Caco-2 (cell line): ENCODE measurements at places on chromosomes 2 and 18. TPM values are rescaled to one million over a fixed set of nuclear protein-coding genes. Genes with fewer than 3 reads are reported as not detected.
A peak's percentile ranks its signal among the peaks of the same experiment; 100 is the strongest.

DNA sequence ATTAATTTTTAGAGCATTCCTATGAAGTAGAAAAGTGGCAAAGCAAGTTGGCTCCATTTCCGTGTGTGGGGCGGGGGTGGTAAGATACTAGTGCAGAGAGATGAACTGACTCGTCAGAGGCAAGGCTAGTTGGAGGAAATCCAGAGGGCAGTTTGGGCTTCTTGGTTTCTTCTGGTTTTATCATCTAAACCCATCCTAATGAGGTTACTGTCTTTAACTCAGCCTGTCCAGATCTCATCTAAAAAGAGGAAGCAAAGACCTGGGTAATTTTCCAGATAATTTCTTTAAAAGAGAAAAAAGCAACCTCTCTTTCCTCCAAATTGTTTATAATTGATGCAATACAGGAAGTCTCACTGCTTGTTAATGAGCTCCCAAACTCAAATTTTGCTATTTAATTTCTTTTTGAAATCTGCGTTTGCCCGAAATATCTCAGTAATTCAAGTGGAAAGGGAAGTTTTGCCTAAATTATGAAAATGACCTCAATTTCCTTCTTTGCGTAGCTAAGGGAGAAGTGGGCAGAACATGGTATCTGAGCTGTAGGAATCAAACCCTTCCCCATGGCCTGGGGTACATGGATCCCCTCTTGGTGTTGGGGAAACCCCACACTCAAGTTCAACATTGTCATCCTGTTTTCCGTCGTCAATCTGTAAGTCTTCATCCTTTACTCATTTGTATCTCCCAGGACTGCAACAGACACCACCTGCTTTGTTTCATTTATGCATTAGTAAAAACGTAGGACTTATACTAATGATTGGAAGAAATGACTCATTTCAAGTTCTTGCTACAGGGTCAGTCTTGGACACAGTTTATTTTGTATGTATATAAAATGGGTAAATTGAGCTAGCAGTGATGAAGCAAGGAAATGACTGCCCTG, 89.1 kb upstream of the KLF7 start:
- H3K36me3 ChIP-seq, result no peaks in the 10 kb centered on the region
- DNase-seq, result no peak
- H3K27ac ChIP-seq, result no peak overlapping the region
- H3K4me3 ChIP-seq, result no peak overlapping the region
- H3K4me1 ChIP-seq, result peaks cover 19% of the 10 kb centered on the region

DNA sequence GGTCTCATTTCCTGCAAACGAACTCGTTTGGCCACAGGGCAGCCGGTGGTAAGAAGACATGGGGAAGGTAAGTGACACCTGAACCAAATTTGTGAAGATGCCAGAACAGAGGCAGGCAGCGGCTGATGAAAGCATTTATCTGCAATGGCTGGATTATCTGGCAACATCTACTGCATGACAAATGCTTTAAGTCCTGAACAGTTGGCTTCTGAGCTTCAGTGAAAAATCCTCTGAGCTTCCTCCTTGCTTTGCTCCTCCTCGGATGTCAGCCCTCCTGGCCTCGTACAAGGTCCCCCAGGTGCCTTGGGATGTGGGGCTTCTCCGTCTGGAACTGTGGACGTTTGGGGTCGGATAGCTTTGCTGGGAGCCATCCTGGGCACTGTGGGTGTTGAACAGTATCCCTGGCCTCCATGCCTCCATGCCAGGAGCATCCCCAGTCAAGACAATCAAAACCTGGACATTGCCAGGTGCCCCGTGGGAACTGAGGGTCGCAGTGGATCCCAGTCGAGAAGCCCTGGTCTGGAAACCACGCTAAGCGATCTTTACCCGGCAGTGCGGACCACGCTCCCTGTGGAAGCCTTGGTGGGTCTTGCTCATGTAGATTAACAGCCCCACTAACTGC, 49.3 kb downstream of the KCNG2 start:
- no peak for DNase-seq
- no peaks in the 10 kb centered on the region for H3K36me3 ChIP-seq
- H3K27me3 ChIP-seq, result no peaks in the 10 kb centered on the region
- no peak overlapping the region for H3K4me3 ChIP-seq
- H3K27ac ChIP-seq, result no peak overlapping the region
- no peaks in the 10 kb centered on the region for H3K4me1 ChIP-seq

- peak overlapping the region; percentile 87 for H3K4me3 ChIP-seq
- H3K4me1 ChIP-seq, result peaks cover 48% of the 10 kb centered on the region
- peak; percentile 83 for DNase-seq
- no peaks in the 10 kb centered on the region for H3K27me3 ChIP-seq
Measured at GRCh38 chr2:55049043-55049820, 1.0 kb downstream of the RTN4 start.

GRCh38 chr2:148756292-148756975, 111.9 kb downstream of the EPC2 start:
- no peaks in the 10 kb centered on the region; the same call in 1 of the 2 replicates for H3K4me1 ChIP-seq
- H3K27me3 ChIP-seq, result no peaks in the 10 kb centered on the region
- DNase-seq, result no peak
- no peaks in the 10 kb centered on the region for H3K36me3 ChIP-seq
- H3K27ac ChIP-seq, result no peak overlapping the region

DNA sequence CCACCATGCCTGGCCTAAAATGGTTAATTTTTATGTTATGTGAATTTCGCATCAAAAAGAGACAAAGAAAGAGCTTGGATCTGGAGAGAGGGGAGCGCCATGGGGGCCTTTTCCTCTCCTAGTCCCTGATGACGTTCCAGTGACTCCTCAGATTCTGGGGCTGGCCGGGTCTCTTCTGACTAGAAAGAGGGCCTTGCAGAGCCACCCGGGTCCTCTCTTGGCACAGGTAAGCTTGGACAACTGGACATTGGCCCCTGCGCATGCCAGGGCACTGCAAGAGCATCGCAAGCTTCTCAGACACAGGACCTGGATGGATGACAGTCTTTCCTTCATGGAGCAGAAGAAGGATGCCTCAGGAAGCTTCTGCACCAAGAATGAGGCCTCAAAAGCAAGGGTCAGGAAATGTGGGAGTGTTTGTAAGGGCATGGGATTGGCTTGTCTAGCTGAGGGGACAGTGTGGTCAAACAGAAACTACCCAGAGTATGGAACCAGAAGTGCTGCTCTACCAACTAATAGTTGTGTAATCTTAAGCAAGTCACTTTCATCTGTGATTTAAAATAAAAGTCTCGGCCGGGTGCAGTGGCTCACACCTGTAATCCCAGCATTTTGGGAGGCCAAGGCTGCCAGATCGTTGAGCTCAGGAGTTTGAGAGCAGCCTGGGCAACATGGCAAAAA, 35.2 kb downstream of the FOSL2 start:
- H3K27me3 ChIP-seq, result no peaks in the 10 kb centered on the region
- no peak overlapping the region for H3K4me3 ChIP-seq
- no peaks in the 10 kb centered on the region for H3K4me1 ChIP-seq
- no peaks in the 10 kb centered on the region for H3K36me3 ChIP-seq
- H3K27ac ChIP-seq, result no peak overlapping the region

DNA sequence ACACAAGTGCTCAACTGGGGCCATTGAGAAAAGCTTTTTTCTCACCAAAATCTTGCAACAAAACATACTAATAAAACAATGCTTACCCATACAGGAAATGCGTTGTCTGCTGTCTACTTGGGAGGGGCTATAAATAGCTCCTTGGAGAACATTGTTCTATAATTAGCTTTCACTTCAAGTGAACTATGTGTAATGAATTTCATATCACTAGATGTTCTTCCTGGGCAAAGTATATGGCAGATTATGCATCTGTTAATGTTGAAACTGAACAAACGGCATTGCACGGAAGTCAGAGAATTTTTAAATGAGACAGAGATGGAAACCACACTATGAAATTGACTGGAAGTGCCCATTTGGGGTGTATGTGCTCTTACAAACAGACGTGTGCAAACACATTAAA, 6.4 kb upstream of the NPAS2 start:
- H3K4me3 ChIP-seq, result no peak overlapping the region
- no peaks in the 10 kb centered on the region for H3K36me3 ChIP-seq
- no peaks in the 10 kb centered on the region; the same call in 1 of the 2 replicates for H3K27me3 ChIP-seq

DNA sequence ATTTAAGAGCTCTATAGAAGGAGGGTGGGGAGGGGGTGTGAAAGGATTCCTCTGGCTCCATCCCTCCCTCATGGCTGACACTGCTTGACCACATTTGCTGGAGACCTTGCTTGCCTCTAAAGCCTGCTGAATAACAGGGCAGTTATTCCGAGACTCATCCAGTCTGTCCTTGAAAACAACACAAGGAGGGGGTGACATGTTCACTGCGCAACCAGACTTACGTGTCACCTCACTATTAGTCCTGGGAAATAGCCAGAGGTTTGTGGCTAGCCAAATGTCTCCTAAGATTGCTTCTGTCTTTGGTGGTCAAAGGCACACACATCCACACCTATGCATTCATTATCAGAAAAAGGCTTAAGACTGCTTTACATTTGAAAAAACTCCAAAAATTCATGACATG, 256.2 kb upstream of the SKOR2 start:
- H3K36me3 ChIP-seq, result no peaks in the 10 kb centered on the region
- no peak overlapping the region for H3K27ac ChIP-seq
- H3K27me3 ChIP-seq, result no peaks in the 10 kb centered on the region
- H3K4me3 ChIP-seq, result no peak overlapping the region
- no peaks in the 10 kb centered on the region for H3K4me1 ChIP-seq

DNA sequence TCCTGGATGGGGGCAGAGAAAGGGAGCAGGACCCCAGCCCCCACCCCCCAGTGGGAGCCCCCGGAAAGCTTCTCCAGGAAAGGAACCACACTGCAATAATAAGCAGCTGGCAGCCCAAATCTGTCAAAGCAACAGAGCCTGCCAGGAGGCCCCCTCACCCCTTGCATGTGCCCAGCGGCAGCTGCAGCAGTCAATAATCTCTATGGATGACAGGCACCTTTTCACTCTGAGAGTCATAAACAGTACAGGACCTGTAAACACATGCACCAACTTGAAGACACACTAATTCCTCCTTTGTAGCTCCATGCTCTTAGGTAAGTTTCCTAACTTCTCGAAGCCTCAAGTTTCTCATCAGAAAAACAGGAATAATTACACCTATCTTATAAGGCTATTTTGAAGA, 26.2 kb upstream of the KDM3A start:
- no peak for DNase-seq
- no peak overlapping the region for H3K27ac ChIP-seq
- no peaks in the 10 kb centered on the region for H3K4me1 ChIP-seq
- H3K27me3 ChIP-seq, result no peaks in the 10 kb centered on the region

GRCh38 chr2:233130481-233131020, 70.4 kb downstream of the INPP5D start:
- peaks cover 5% of the 10 kb centered on the region for H3K4me1 ChIP-seq
- no peaks in the 10 kb centered on the region for H3K36me3 ChIP-seq
- no peak for DNase-seq
- H3K27ac ChIP-seq, result no peak overlapping the region

- no peak for DNase-seq
- H3K4me1 ChIP-seq, result no peaks in the 10 kb centered on the region
Measured at GRCh38 chr2:240390091-240391073, 45.1 kb upstream of the GPC1 start.

DNA sequence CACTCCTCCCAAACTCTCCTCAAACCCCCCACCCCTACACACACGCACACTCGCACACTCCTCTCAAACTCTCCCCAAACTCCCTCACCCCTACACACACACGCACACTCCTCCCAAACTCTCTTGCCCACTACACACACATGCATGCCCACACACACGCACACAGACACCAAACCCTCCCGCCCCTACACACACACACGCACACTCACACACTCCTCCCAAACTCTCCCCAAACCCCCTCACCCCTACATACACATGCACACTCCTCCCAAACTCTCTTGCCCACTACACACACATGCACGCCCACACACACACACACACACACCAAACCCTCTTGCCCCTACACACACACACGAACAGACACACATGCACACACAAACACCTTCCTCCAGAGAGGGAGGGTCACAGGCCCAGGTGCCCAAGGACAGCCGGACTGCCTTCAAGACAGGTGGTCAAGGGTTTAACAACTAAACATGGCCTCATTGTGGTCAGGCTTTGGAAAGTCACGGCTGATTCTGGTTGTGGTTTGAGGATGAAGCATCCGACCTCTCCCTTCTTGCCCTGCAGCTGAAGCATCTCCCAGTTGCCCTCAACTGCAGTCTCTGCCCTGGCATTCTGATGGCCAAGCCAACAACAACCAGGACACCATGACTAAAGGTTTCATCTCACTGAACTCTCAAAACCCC, 72.3 kb upstream of the SNTG2 start:
- DNase-seq, result no peak
- no peak overlapping the region for H3K4me3 ChIP-seq
- no peak overlapping the region for H3K27ac ChIP-seq
- H3K36me3 ChIP-seq, result no peaks in the 10 kb centered on the region

- DNase-seq, result no peak
- no peak overlapping the region for H3K27ac ChIP-seq
- no peaks in the 10 kb centered on the region for H3K27me3 ChIP-seq
- no peaks in the 10 kb centered on the region for H3K4me1 ChIP-seq
- no peaks in the 10 kb centered on the region for H3K36me3 ChIP-seq
- H3K4me3 ChIP-seq, result no peak overlapping the region
Measured at GRCh38 chr2:28035163-28035690, 144.7 kb downstream of the BABAM2 start.

DNA sequence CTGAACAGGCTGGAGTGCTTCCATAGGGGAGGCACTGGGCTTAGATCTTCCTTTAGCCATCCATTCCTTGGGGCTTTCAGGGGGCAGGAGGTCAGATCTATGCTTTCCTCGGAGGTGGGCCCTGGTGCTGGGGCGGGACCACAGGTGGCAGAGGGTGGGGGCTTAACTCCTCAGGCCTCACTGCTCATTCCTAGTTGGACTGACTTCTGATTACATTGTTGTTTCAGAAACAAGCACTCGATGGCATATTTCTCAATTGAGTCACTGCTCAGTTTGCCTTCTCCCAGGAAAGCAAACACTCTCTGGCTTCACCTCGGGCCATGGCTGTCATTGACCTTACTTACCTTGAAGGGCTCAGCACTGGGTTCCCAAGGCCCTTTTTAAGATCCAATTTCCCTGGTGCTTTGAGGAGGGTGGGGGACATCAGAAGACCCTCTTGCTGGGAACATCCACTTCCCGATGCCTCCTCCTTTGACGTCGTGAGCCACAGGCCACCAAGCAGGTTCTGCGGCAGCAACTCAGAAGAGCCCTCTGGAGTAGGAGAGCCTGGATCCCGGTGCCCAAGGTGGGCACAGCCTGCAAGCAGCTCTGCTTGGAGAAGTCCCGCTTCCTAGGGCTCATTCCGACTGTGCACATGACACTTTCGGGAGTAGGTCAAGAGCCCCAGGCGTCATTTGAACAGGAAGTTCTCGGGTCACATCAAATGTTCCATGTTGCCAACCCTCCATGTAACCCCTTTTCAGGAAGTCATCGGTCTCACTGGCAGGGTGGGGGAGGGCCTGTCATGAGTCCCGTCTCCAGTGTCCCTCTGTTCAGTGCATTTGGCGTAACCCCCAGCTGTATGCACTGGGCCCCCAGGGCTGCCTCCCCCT, 40.6 kb downstream of the SDC1 start:
- H3K4me3 ChIP-seq, result no peak overlapping the region
- H3K27me3 ChIP-seq, result no peaks in the 10 kb centered on the region
- H3K36me3 ChIP-seq, result no peaks in the 10 kb centered on the region
- H3K4me1 ChIP-seq, result peaks cover 42% of the 10 kb centered on the region

Gene PAX8
- total RNA-seq, result 7.5 and 7.7 TPM in 2 replicates

Gene SLC19A3
- 88.2 and 98.5 TPM in 2 replicates for total RNA-seq

Gene XIRP2
- total RNA-seq, result not detected in 2 replicates

Gene DLGAP1
- 0.07 TPM in 1 of 2 replicates, not detected in the other for total RNA-seq

Gene TRIM43
- total RNA-seq, result not detected in 2 replicates

Gene CYS1
- total RNA-seq, result 0.91 and 1.4 TPM in 2 replicates

Gene MAP2
- total RNA-seq, result 0.05 TPM in 1 of 2 replicates, not detected in the other

Gene UGT1A3
- 0.64 and 0.65 TPM in 2 replicates for total RNA-seq

Gene GAREM2
- total RNA-seq, result 15.6 and 23.6 TPM in 2 replicates
